SK-MEL-5 (cell line): ENCODE measurements at places on chromosomes 7 and 10. TPM values are rescaled to one million over a fixed set of nuclear protein-coding genes. Genes with fewer than 3 reads are reported as not detected.
A peak's percentile ranks its signal among the peaks of the same experiment; 100 is the strongest.

Gene PRRT4
- 0.37 and 0.85 TPM in 2 replicates for total RNA-seq

Gene FAM24B
- 0.45 TPM in 1 of 2 replicates, not detected in the other for total RNA-seq

DNA sequence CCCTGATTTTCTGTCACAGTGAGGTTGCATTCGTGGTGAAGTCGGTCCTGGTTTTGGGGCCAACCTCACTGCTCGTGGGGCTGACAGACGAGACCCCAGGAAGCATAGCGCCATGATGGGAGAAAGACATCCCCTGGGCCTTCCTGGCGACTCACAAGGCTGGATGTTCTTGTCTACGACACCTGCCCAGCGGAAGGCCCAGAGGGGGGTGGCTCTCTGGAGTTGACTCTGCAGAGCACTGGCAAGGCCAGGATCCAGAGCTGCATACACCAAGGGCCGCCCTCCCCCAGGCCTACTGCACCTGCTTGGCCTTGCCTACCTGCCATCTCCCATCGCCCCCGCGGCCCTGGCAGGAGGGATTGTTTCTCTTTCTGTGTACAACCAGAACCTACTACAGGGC, 608.9 kb downstream of the PTPRN2 start:
- DNase-seq: no peak

Gene SFTPA1
- total RNA-seq: not detected in 2 replicates

Gene ERVW-1
- total RNA-seq: not detected in 2 replicates

- DNase-seq: no peak
These were observed 339.3 kb downstream of the PARD3 start for GRCh38 chr10:34475786-34476185.

Gene FAM221A
- total RNA-seq: 0.50 and 0.51 TPM in 2 replicates

DNA sequence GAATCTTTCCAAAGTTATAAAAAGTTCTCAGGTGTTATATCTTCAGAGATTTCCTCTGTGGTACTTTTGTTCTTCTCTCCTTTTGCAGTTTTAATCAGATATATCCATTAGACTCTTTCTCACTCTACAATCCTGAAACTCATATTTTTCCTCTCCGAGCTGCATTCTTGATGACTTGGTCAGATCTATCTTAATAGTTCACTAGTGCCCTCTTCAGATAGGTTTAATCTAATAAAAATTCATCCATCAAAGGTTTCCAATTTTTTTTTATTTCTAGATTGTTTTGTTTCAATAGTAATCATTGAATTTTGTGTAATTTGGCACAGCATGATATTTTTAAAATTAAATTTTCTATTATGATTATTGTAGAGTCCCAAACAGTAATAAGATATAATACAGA, 21.8 kb upstream of the DGKB start:
- peak; percentile 35 for DNase-seq

Gene CAV1
- 18.2 and 18.5 TPM in 2 replicates for total RNA-seq

Gene CDH23
- 0.29 TPM in 1 of 2 replicates, not detected in the other for total RNA-seq

GRCh38 chr10:62379394-62379793, 5.2 kb downstream of the ZNF365 start:
- no peak for DNase-seq

Gene WNT16
- not detected in 2 replicates for total RNA-seq
